ENCODE measurements at places on chromosomes 13 and 19.
A peak's percentile ranks its signal among the peaks of the same experiment; 100 is the strongest.

GRCh38 chr13:100658363-100658762 is 16.2 kb downstream of the TMTC4 start:
- no peaks in the 10 kb centered on the region for H3K36me3 ChIP-seq
- no peaks in the 10 kb centered on the region for H3K27me3 ChIP-seq
- no peak overlapping the region for H3K4me3 ChIP-seq

DNA sequence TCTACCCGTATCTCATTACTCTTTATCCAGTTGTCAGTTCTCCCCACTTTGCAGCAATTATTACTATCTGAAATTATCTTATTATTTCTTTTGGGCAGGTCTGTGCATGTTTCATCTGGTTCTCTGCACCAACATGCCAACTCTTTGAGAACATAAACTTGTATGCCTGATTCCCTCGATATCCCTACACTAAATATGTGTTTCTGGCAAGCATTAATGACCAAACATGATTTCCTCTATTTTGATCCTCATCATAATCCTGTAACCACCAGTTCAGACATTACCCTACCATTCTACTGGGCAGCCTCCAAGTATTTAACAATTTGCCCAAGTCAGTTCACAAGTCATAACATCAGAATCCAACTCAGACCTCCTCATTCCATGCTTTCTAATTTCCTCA is 426.1 kb downstream of the FOXO1 start:
- DNase-seq = no peak
- H3K27ac ChIP-seq = no peak overlapping the region
- no peaks in the 10 kb centered on the region for H3K4me1 ChIP-seq

DNA sequence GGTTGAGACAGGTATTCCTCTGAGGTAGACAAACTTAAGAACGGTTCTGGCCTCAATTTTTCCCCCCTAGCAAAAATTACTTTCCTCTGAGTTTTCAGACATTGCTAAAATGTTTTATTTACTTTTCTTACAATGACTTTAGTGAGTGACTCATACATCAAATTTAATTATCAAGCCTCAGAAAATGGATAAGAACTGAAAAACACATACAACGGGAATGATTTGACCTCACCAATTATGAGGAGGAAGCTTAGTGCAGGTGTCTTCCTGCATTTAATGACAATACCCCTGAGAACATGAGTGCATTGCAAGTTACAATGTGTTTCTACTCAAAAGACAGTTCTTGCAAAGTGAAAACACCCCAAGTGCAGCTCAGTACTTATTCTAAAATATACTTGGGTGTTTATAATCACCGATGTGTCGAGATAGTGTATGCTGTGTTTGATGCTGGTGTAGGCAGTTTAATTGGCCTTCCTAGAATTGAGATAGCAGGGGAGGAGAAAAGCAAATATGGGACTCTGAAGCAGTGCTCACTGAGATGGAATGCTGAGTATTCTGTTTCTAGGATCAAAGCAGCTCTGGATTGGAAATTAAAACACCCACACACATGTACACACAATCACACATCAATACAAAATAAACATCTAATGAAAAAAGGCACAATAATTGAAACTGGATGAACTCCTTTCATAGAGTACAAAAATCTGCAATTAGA is 189.5 kb upstream of the SLC10A2 start:
- no peak overlapping the region for H3K4me3 ChIP-seq
- H3K36me3 ChIP-seq = no peaks in the 10 kb centered on the region
- 0 out of 2 replicates have a peak, but pooled peaks cover 8% of the 10 kb centered on the region for H3K4me1 ChIP-seq
- H3K27ac ChIP-seq = no peak overlapping the region
- DNase-seq = no peak
- H3K27me3 ChIP-seq = no peaks in the 10 kb centered on the region

GRCh38 chr13:44809190-44809589 is 180.1 kb downstream of the NUFIP1 start:
- H3K4me3 ChIP-seq = no peak overlapping the region
- H3K27me3 ChIP-seq = no peaks in the 10 kb centered on the region
- DNase-seq = no peak
- H3K4me1 ChIP-seq = peaks cover 14% of the 10 kb centered on the region
- H3K36me3 ChIP-seq = no peaks in the 10 kb centered on the region
- no peak overlapping the region for H3K27ac ChIP-seq

DNA sequence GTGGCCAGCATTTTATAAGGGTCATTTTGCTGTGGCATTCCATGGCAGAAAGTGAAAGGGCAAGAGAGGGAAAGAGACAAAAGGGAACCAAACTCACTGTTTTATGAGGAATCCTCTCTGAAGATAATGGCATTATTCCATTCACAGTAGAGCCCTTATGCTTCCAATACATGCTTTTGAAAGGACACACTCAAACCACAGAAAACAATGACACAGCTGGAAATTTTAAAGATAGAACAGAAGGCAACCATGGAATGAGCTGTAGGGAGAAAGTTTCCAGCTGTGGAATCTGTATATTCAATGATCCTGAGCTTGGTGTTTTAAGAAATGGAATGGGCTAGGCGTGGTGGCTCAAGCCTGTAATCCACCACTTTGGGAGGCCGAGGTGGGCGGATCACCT is 677.4 kb downstream of the SLITRK1 start:
- H3K36me3 ChIP-seq = no peaks in the 10 kb centered on the region
- H3K4me1 ChIP-seq = no peaks in the 10 kb centered on the region
- no peak overlapping the region for H3K27ac ChIP-seq
- no peaks in the 10 kb centered on the region for H3K27me3 ChIP-seq

- no peak overlapping the region for H3K4me3 ChIP-seq
- no peak for DNase-seq
- no peak overlapping the region for H3K27ac ChIP-seq
Measured at GRCh38 chr13:110265682-110266430, 41.1 kb downstream of the COL4A1 start.

GRCh38 chr13:59261928-59262488 is 901.7 kb downstream of the DIAPH3 start:
- no peak for DNase-seq
- no peak overlapping the region for H3K4me3 ChIP-seq
- H3K4me1 ChIP-seq = no peaks in the 10 kb centered on the region
- H3K27me3 ChIP-seq = no peaks in the 10 kb centered on the region

DNA sequence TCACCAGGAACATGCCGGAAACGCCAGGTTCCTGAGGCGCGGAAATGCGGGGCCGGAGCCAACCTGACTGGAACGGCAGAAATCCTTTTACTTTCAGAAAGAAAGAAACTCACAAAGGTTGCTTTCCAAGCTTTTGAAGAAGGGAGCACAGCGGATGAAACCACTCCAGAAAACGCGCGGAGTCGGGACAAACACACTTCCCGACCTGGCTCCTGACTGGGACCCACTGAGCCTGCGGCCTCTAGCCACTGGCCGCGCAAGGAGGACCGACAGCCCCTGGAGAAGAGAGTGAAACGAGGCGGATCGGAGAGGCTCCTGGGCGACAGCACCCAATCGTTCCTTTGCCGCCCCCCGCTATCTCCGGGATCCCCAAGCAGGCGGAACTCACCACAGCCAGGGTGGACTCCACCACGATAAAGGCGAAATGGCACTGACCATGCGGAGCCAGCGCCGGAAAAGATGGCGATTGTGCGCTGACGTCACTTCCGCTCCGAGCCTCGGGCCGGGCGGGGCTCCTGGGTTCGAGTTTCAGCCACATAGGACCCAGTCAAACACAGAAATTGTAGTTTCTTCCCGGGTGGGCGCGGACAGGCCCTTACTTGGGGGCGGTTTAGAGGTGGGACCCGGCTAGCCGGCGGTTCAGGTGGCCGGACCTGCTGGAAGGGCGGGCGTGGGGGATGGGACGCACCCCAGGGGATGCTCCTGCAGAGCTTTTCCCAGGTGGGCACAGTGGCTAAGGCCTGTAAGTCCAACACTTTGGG is at the start of gene ZNF121:
TSS of gene ZNF121 (minus strand) at position 432 of the 761 bp plus-strand sequence. CDS start 16,407 bp downstream, outside the sequence.
- H3K4me3 ChIP-seq = peak within 1 kb of the TSS; percentile 78
- DNase-seq = peak; percentile 76
- H3K36me3 ChIP-seq = peaks cover 39% of the 10 kb centered on the region
- H3K27me3 ChIP-seq = no peaks in the 10 kb centered on the region

GRCh38 chr13:113401452-113402415 is 37.8 kb upstream of the GRTP1 start:
- H3K27ac ChIP-seq = no peak overlapping the region
- peaks cover 15% of the 10 kb centered on the region for H3K27me3 ChIP-seq
- no peaks in the 10 kb centered on the region for H3K36me3 ChIP-seq
- H3K4me3 ChIP-seq = no peak overlapping the region
- H3K4me1 ChIP-seq = peaks cover 10% of the 10 kb centered on the region

- DNase-seq = peak; percentile 81
- no peak overlapping the region for H3K27ac ChIP-seq
Measured at GRCh38 chr13:30306762-30307193, 573 bp downstream of the KATNAL1 start.

- no peaks in the 10 kb centered on the region for H3K27me3 ChIP-seq
- H3K36me3 ChIP-seq = peaks cover 29% of the 10 kb centered on the region
- H3K4me1 ChIP-seq = peaks cover 64% of the 10 kb centered on the region
- H3K27ac ChIP-seq = peak overlapping the region; percentile 82
- no peak for DNase-seq
Measured at GRCh38 chr19:46915386-46915785, 54.6 kb downstream of the ARHGAP35 start.

DNA sequence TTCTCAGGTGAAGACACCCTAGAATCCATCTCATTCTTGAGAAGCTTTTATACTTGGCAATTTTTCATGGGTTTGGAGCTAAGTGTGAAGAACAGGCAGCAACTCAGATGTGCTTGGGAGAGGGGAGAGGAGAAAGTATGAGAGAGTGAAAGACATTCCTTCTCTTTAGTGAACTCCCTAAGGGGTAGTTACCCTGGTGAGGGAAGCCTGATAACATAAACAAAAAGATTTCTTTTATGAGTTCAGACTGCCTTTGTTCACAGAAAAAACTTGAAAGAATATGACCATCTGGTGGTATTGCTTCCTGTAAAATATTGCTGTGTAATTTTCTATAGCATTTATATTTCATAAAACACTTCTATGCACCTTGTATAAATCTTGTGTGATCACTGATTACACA is at the start of gene STOML3:
TSS of gene STOML3 (minus strand) at position 139 of the 400 bp plus-strand sequence. CDS start at position 29, 110 bp downstream.
- no peak within 1 kb of the TSS for H3K4me3 ChIP-seq
- H3K27me3 ChIP-seq = no peaks in the 10 kb centered on the region
- no peak for DNase-seq
- no peaks in the 10 kb centered on the region for H3K4me1 ChIP-seq
- no peak within 1 kb of the TSS for H3K27ac ChIP-seq

- H3K4me1 ChIP-seq = peaks cover 8% of the 10 kb centered on the region
- H3K4me3 ChIP-seq = no peak overlapping the region
- no peaks in the 10 kb centered on the region for H3K27me3 ChIP-seq
- no peak for DNase-seq
Measured at GRCh38 chr13:44903574-44903985, 85.7 kb downstream of the NUFIP1 start.

DNA sequence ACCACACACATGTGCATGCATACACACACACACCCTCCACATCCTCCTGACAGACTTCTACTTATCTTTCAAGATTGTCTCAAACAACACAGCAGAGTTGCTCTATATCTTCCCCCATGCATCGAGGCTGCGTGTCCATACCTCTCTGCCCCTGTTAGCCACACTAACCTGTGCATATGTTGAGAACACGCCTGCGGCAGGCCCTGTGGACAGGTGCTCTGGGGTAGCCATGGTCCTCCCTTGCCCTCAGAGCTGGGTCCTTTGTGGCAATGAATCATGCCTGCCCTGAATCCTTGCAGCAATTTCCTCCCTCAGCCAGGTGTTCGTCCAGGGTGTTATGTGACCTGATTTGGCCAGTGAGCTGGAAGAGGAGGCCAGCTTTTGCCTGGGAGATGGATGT is 213.3 kb downstream of the KATNAL1 start:
- H3K27me3 ChIP-seq = no peaks in the 10 kb centered on the region
- no peaks in the 10 kb centered on the region for H3K36me3 ChIP-seq
- DNase-seq = no peak
- no peaks in the 10 kb centered on the region for H3K4me1 ChIP-seq
- no peak overlapping the region for H3K4me3 ChIP-seq

- H3K27ac ChIP-seq = no peak overlapping the region
- no peaks in the 10 kb centered on the region for H3K27me3 ChIP-seq
- no peak overlapping the region for H3K4me3 ChIP-seq
- no peak for DNase-seq
- H3K4me1 ChIP-seq = 0 out of 2 replicates have a peak, but pooled peaks cover 6% of the 10 kb centered on the region
Measured at GRCh38 chr19:50377517-50377916, 1.3 kb downstream of the NR1H2 start.
